ENCODE measurements at places on chromosomes 6 and 20.

DNA sequence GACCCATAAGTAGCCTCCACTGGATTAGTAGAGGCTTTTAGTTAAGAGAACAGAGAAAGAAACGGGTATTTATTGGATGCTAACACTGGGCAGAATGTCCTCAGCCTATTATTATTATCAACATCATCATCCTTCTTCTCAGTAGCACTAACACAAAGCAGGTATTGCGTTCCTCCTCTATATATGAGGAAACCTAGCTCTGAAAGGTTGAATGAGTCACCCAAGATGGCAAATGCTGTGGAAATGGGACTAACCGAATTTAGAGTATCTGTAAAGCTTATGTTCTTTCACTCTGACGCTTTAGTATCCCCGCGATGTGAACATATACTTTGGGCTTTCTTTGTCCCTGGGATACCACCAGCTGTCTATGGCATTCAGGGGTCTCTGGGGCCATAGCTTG is 77.0 kb downstream of the ADTRP start:
- no peak for DNase-seq

GRCh38 chr6:125858427-125859320 is 67.9 kb downstream of the NCOA7 start:
- no peak for DNase-seq

GRCh38 chr6:98054453-98054852 is 771.4 kb upstream of the MMS22L start:
- no peak for DNase-seq

GRCh38 chr6:63307581-63308246 is 12.1 kb downstream of the LGSN start:
- DNase-seq = no peak

GRCh38 chr6:130029163-130029562 is 10.8 kb downstream of the L3MBTL3 start:
- DNase-seq = no peak

GRCh38 chr6:128827675-128828464 is 55.1 kb upstream of the LAMA2 start:
- no peak for DNase-seq

- no peak for DNase-seq
These were observed 472.9 kb downstream of the PREX1 start for GRCh38 chr20:48354903-48355302.

DNA sequence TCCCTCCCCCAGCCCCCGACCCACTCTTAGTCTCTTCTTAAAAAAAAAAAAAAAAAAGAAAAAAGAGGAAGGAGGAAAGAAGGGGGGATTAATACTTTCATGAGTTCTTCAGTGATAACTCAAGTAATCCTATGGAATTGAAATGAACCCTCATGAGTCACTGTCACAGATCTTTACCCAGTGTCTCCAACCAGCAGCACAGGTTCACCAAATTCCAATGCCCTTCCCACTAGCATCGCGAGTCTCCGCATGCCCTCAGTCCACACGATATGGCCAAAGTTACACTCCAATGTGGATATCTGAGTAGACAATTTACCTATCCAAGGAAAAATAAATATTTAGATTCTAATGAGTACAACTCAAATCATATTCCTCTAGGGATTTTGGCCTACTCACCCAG is 74.5 kb downstream of the MDN1 start:
- no peak for DNase-seq

GRCh38 chr20:48459722-48460395 is 367.9 kb downstream of the PREX1 start:
- no peak for DNase-seq

- DNase-seq = peak; percentile 37
These were observed 60.7 kb downstream of the FAM120B start for GRCh38 chr6:170367241-170367640.

GRCh38 chr6:18835976-18836375 is 448.8 kb downstream of the RNF144B start:
- no peak for DNase-seq

DNA sequence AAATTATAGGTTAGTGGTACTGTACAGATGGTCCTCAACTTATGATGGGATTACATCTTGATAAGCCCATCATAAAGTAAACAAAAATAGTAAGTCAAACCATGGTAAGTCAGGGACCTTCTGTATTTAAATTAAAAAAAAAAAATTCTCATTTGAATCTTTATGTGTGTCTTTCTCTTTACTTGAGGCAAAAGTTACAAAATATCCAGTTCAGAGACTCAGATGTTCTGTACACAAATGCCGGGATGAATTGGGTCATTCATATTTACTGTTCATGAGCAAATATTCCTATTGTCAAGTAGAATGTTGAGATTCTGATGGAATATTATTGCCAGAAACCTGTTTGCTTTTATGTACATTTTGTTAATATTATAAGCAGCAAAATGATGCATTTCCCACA is 13.4 kb downstream of the PHACTR2 start:
- no peak for DNase-seq

GRCh38 chr6:137313928-137314855 is 95.0 kb upstream of the IFNGR1 start:
- DNase-seq = peak; percentile 35

- peak; percentile 23 for DNase-seq
These were observed 64.1 kb downstream of the C6orf118 start for GRCh38 chr6:165245287-165245686.

GRCh38 chr6:148983966-148984365 is 237.1 kb downstream of the UST start:
- no peak for DNase-seq

- no peak for DNase-seq
These were observed 19.7 kb downstream of the AKIRIN2 start for GRCh38 chr6:87682310-87682709.

- DNase-seq = no peak
These were observed 15.8 kb downstream of the REPS1 start for GRCh38 chr6:138972226-138972665.

- DNase-seq = no peak
These were observed at the start of gene C20orf141 for GRCh38 chr20:2814587-2815051. TSS of gene C20orf141 (plus strand) at chr20:2814987. CDS start at chr20:2815185, 198 bp downstream.

DNA sequence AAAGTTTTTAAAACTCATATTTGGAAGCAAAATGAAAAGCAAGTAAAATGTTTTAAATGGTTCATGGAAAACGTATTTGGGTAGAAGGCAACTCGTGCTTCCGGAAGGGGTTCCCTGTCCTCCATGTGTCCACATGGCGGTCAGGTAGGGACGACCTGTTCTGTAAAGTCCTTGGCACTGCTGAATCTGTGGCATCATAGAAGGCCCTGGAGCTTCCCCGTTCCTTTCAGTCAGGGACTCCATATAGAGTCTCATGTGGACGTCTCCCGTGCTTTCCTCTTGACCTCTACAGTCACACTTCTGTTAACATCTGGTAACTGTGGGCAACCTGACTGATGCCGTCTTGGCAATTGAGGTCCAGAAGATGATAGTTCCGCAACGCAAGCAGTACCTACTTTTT is 11.4 kb downstream of the DYNLT1 start:
- no peak for DNase-seq

DNA sequence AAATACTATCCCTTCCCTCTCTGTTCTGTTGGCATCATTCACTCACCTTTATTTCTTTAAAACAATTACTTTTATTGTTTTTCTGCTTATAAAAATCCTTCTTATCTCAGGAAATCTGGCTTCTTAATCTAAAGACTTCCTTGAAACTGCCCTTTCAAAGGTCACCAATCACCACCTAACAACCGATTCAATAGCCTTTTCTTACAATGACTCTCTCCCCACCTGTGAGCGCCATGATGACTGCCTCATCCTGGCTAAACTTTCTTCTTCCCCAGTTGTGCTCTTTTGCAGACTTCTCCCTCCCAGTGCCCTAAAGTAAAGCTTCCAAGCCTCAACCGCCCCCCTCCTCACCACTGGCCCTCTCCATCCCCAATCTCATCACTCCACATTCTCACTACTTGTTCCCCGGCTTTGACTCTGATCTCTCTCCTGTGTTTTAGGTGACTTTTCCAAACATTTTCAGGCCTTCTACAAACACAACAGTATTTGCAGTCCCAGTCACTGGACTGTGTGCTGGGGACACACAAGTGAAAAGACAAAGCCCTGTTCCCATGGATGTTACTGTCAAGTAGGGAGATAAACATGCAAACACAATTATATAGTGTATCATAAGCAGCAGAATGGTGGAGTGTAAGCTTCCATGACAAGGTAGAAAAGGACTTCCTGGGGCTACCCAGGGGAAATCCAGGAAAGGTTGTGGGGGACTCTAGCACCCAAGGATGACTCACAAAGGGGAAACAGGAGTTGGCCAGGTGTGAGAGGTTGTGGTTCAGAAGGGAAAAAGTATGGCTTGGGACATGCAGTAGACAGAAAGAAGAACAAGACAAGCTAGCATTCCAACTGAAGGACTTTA is 12.8 kb downstream of the NHSL1 start:
- DNase-seq = no peak

GRCh38 chr20:881051-881782 is 34.9 kb downstream of the ANGPT4 start:
- DNase-seq = no peak

- DNase-seq = no peak
These were observed 300.2 kb upstream of the JARID2 start for GRCh38 chr6:14945461-14946185.

DNA sequence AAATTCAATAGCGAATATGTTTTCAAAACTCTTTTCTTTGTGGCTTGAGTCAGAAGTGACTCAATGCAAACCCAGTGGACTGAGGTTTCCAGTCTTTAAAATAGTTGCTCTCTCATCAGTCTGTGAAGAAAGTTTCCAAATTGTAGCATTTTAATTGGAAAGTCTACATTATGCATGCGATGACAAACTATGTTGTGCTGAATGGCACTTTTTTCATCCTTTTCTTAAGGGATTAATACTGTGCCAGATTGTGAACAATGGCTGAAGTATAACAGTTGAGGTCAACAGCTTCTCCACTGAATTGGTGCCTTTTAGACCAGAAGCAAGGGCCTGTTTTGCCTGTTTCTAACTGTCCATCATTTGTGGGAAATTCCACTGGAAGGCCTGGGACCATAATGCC is 377.1 kb downstream of the BTBD9 start:
- DNase-seq = no peak

GRCh38 chr6:162468326-162468725 is 259.2 kb downstream of the PRKN start:
- no peak for DNase-seq

DNA sequence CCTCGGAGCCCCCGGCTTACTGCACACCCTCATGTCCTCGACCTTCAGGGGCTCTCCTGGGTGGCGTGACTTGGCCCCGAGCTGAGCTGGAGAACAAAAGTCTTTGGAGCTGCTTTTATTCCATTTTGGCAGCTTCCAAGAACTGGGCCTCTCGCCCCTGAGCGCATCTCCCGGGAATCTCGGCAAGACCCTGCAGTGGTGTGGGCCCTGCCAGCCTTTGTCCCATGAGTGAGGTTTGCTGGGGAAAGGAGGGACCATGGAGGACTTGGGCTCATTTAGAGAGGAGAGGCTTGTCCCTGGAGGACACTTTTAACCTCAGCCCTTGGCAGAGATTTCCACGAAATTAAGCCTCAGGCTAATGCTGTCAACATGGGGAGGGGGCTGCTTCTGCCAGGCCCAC is 62.3 kb upstream of the SLCO4A1 start:
- no peak for DNase-seq

GRCh38 chr20:57663241-57663640 is 43.0 kb upstream of the ZBP1 start:
- DNase-seq = no peak

DNA sequence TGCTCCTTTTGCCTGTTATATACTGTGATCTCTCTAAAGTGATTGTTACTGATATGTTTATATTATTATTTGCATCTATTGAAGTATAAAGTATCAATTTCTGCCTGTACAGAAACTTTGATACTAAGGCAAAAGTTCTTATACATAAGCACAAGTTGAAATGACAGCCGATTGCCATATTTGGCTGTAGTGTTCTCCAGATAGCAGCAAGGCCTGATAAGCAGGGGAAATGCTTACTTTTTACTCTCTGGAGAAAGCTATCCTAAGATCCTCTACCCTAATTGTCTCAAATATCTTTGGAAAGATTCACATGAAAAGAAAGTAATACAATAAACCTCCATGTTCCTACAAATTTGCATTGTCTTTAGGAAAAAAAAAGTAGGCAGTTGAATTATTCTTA is 31.4 kb downstream of the SENP6 start:
- no peak for DNase-seq

- peak; percentile 70 for DNase-seq
These were observed 80.2 kb downstream of the SYNJ2 start for GRCh38 chr6:158061709-158062461.

- DNase-seq = no peak
These were observed 17.1 kb upstream of the TINAG start for GRCh38 chr6:54291146-54291545.

GRCh38 chr20:50330504-50331313 is 140.1 kb downstream of the CEBPB start:
- DNase-seq = no peak

- DNase-seq = no peak
These were observed 718.3 kb downstream of the EPM2A start for GRCh38 chr6:145017051-145017450.

DNA sequence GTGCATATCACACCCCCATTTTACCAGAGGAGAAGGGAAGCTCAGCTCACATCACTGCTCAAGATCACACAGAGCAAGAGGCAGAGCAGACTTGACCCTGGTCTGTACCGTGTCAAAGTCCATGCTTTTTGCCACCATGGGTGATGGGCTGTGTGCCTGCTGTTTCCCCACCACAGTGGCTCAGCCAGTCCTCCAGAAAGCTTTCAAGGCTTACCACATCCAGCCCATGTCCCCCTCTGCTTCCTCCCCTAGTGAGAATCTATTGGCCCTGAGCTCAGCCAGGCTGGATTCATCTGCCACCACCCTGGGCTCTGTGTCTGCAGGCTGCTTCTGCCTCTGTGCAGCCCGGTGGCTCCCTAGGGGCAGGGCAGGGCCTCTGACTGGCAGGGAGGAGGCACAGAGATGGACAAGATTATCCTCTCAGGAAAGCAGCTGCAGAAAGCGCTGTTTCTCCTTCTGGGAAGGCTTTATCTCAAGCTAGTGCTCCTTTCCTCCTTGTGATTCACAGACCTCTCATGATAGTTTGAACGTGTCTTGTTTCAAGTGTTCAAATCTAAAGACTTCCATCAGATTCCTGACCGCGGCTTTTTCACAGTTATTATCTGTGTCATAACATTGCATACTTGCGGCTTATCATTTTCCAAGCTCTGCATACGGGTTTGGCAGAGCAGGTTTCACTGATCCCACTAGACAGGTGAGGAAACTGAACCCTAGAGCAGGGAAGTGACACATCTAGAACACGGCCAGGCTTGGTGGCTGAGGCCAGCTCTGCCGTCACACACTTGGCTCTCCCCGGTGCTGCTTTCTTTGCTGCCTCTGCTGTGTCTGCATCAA is 37.4 kb downstream of the VEGFA start:
- no peak for DNase-seq

DNA sequence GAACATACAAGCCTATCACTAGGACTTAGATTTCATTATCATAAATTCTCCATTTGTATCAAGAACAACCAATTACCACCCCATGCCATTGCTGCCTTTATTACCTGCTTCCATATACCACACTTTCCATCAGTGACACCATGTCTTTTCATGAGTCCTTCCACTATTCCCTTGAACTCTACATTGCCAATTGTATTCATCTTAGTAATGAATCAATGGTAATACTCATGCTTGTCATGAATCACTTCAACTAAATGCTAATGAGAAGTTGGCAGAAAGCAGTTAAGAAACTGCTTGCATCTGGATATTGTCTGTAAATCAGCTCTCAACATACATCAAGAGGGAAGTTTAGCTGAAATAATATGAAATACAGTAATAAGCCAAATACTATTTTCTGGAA is 61.2 kb upstream of the RNF217 start:
- DNase-seq = no peak

- no peak for DNase-seq
These were observed 2.0 kb downstream of the BPIFB2 start for GRCh38 chr20:33009214-33010132.

Measured in posterior cingulate gyrus (tissue), 11 donors.